Testis (tissue), 5 donors: ENCODE measurements at places on chromosomes 1 and 21. TPM values are rescaled to one million over a fixed set of nuclear protein-coding genes. Genes with fewer than 3 reads are reported as not detected.

DNA sequence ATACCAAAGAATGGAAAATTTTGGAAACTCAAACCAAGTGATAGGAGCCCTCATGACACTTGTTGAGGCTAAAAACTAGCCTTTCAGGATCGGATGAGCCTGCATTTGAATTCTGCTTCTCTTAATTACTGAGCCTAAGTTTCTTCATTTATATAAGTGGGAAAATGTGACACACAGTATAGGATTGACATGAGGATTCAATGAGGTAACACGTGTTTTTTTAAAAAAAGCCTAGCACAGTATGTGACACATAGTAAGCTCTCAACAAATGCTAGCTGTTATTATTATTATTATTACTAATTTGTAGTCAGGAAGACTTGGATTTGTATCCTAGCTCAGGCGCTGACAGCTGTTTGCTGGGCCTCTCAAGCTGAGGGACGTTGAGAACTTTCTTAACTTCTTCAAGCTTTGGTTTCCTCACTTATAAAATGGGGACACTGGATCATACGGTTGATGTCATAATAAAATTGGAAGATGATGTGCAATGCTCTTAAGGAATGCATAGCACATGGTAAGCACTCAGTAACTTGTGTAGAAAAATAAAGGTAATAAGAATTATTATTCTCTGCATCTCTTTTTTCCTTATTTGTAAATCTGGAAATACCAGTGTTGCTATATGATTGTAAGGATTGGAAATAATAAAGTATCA, 55.4 kb upstream of the JUN start:
- no peak for DNase-seq
- no peak overlapping the region for H3K4me3 ChIP-seq
- H3K4me1 ChIP-seq, result peaks cover 5% of the 10 kb centered on the region
- no peak overlapping the region for H3K27ac ChIP-seq
- H3K36me3 ChIP-seq, result no peaks in the 10 kb centered on the region

DNA sequence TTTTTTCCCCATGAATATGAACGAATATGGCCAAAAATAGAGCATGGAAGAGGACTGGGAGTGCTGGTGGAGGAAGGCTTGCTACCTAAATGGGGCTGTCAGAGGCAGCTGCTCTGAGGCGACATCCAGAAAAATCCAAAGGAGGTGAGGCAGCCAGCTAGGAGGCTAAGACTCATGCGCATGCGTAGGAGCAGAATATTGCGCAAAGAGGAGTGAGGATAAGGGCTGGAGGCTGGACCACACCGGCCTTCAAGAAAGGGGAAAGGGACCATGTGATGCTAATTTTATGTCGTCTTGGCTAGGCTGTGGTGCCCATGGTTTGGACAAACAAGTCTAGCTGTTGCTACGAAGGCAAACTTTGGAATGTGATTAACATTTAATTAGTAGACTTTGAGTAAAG, 30.5 kb downstream of the HEYL start:
- H3K4me3 ChIP-seq, result peak overlapping the region; percentile 32
- peak; percentile 40 for DNase-seq
- H3K36me3 ChIP-seq, result no peaks in the 10 kb centered on the region
- no peak overlapping the region for H3K27ac ChIP-seq
- no peaks in the 10 kb centered on the region for H3K27me3 ChIP-seq
- peaks cover 5% of the 10 kb centered on the region for H3K4me1 ChIP-seq

The SLC30A10 gene
- 4.0 TPM for polyA plus RNA-seq

DNA sequence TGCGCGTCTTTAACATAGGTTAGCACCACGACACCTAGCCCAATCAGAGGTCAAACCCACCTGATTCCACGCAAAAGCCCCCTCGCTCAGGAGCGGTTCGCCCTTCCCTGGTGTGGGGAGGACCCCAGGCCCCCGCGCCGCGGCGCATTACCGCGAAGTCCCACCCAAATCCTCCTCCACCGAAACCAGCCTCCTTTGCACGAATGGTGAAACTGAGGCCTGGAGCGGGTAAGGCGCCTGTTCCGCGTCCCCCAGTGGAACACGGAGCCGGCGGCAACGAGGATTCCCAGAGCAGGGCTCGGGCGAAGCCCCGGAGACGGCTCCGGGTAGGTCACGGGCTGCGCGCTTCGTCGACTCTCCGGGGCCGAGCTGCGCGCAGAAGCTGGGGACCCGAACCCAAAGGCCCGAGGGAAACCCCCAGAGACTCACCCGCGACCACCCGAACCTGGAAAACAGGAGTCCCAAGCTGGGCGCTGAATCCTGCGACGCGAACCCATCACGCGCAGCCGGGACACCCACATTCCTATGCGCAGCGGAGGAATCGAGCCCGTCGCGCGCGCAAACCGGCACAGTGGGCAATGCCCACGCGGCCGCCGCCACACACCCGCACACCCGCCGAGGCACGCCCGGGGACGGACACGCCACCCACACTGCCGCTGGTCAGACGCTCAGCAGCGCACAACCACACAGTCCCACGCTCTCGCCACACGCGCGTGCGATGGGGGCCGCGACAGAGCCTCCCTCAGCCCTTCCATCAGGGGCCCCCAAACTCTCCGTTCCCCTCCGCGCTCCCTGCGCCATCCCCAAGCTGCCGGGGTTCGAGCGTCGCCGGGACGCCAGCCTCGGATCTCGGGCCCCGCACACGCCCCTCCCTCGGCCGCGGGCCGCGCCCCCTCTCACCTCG, 507 bp downstream of the GLIS1 start:
- no peaks in the 10 kb centered on the region for H3K36me3 ChIP-seq
- peak; percentile 33 for DNase-seq
- peaks cover 7% of the 10 kb centered on the region for H3K4me1 ChIP-seq
- peak overlapping the region; percentile 56 for H3K4me3 ChIP-seq
- no peak overlapping the region for H3K27ac ChIP-seq

- no peak overlapping the region for H3K4me3 ChIP-seq
- no peak for DNase-seq
- peaks cover 12% of the 10 kb centered on the region for H3K4me1 ChIP-seq
- H3K36me3 ChIP-seq, result no peaks in the 10 kb centered on the region
- no peak overlapping the region for H3K27ac ChIP-seq
Measured at GRCh38 chr1:164671323-164671965, 112.5 kb downstream of the PBX1 start.

The CRABP2 gene
- 21.0 TPM for polyA plus RNA-seq

GRCh38 chr1:159492575-159493323, 43.1 kb downstream of the OR10J5 start:
- H3K27me3 ChIP-seq, result no peaks in the 10 kb centered on the region
- no peak overlapping the region for H3K4me3 ChIP-seq
- H3K4me1 ChIP-seq, result no peaks in the 10 kb centered on the region
- H3K27ac ChIP-seq, result no peak overlapping the region
- DNase-seq, result no peak

GRCh38 chr1:109806733-109807400, 43.1 kb upstream of the EPS8L3 start:
- H3K27me3 ChIP-seq, result no peaks in the 10 kb centered on the region
- no peak for DNase-seq
- H3K36me3 ChIP-seq, result no peaks in the 10 kb centered on the region
- no peak overlapping the region for H3K4me3 ChIP-seq
- H3K27ac ChIP-seq, result no peak overlapping the region

DNA sequence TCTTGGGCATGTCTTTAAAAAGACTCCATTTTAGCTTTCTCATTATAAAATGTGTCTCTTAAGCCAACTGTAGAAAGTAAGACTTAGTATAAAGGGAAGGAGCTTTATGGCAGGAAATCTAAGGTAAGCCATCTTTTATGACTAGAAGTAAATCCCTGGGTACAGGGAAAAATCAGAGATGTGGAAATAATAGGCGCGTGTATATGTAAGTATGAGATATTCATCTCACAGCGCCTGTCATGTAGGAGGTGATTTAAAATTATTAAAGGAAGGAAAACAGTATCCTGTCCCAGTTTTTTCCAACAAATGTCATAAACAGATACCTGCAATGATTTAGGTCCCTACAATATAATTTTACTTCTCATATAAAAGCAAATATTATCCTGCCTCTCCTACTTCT, 35.0 kb upstream of the IRF2BP2 start:
- no peaks in the 10 kb centered on the region for H3K36me3 ChIP-seq
- no peak overlapping the region for H3K4me3 ChIP-seq
- no peak for DNase-seq
- no peaks in the 10 kb centered on the region for H3K27me3 ChIP-seq
- H3K4me1 ChIP-seq, result no peaks in the 10 kb centered on the region

The F13B gene
- 0.70 TPM for polyA plus RNA-seq

The DAB1 gene
- polyA plus RNA-seq, result 1.7 TPM

The OR14K1 gene
- polyA plus RNA-seq, result not detected

The LCE2A gene
- polyA plus RNA-seq, result not detected

DNA sequence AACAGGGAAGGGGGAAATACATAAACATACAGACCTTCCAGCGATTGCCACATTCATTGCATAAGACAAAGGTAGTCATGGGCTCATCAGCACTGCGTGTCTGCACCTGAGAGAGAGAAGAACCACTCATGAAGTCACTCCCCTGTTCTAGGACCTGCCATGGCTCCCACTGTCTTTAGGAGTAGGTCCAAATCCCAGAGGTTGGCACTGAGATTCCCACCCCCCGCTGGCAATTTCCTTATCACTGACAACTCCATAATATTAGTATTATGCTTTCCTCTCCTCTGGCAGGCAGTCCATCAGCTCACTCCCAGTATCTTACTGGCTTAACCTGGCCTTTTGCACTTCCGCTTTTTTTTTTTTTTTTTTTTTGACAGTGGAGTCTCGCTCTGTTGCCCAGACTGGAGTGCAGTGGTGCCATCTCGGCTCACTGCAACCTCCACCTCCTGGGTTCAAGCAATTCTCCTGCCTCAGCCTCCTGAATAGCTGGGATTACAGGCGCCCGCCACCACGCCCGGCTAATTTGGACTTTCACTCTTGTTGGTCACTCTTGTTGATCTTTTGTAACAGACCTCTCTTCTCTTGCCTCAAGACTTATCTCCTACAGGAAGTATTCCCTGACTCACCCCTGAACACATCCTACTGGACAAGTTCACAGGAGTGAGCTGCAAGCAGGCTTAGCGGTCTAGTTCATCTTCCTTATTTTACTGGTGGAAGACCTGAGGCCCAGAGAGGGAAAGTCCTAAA, 14.8 kb upstream of the ZNF436 start:
- no peaks in the 10 kb centered on the region for H3K27me3 ChIP-seq
- DNase-seq, result no peak
- H3K36me3 ChIP-seq, result no peaks in the 10 kb centered on the region
- no peak overlapping the region for H3K27ac ChIP-seq
- no peak overlapping the region for H3K4me3 ChIP-seq
- H3K4me1 ChIP-seq, result peaks cover 16% of the 10 kb centered on the region

DNA sequence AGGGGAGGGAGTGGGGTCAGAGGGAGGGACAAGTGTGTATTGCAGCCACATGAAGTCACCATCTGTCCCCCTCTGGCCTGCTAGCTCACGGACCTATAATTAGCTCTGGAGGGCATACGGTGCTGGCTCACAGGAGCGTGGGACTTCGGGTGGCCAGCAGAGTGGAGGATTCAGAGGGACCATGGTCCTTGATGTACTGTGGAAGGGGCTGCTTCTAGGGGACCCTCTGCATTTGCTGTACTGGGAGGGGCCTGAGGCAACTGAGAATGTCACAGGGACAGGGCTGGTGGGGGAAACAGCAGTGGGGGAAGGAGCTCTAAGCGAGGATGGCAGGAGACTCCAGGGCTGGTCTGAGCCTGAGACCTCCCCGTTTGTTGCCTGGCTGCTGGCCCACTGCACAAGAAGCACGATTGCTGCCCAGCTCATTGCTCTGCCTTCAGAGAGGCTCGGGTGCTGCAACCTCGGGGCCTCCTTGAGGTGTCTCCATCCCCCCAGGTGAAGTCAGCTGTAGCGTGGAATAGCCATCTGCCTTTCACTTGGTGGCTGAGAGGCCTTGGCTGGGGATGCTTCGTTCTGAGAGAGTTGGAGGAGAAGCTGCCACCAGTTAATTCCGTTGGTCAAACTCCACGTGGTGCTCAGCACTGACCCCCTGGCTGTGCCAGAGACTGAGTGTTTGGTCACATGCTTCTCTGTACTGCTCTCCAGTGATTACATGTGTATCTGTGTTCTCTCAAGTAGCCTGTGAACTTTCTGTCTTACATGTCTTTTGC, 2.7 kb downstream of the PPFIA4 start:
- no peaks in the 10 kb centered on the region for H3K36me3 ChIP-seq
- H3K27me3 ChIP-seq, result no peaks in the 10 kb centered on the region
- no peak overlapping the region for H3K4me3 ChIP-seq
- H3K4me1 ChIP-seq, result peaks cover 16% of the 10 kb centered on the region
- H3K27ac ChIP-seq, result no peak overlapping the region

The RBP7 gene
- polyA plus RNA-seq, result 35.3 TPM

- no peaks in the 10 kb centered on the region for H3K36me3 ChIP-seq
- H3K4me3 ChIP-seq, result no peak overlapping the region
- H3K27ac ChIP-seq, result no peak overlapping the region
- no peaks in the 10 kb centered on the region for H3K27me3 ChIP-seq
- H3K4me1 ChIP-seq, result no peaks in the 10 kb centered on the region
Measured at GRCh38 chr1:62967031-62967430, 183.1 kb downstream of the ATG4C start.

DNA sequence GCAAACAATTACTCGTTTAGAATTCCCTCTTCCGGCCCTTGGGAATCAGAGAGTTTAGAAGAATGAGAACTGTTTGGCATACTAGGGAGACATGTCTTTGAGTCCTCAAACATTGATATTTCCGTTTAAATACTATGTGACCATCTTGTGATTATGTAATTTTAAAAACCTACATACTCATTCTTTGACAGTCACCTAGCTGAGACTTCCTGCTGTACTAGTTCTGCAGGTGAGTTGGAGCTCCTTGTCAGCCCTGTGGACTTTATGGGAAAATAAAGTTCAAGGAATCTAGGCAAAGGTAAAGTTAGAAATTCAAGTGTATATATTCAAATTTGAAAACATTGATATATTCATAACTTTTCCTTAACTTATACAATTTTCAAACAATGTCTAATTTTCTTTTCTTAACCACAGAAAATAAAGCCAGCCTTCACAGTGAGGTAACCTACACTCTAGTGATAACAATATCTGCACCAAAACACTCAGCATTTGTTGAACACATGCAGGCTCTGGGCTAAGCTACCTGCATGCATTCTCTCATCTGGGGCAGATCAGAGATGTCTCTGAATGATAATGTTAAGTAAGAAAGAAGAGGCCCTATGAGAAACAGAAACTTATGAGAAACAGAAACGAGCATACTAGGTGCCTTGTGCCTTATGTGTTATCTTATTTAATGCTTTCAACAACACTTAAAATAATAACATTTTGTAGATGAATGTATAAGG, 67.0 kb upstream of the BACE2 start:
- no peak overlapping the region for H3K27ac ChIP-seq
- H3K27me3 ChIP-seq, result no peaks in the 10 kb centered on the region
- no peaks in the 10 kb centered on the region for H3K4me1 ChIP-seq
- H3K4me3 ChIP-seq, result no peak overlapping the region
- no peaks in the 10 kb centered on the region for H3K36me3 ChIP-seq

GRCh38 chr21:26199456-26199855, 28.9 kb upstream of the APP start:
- H3K4me3 ChIP-seq, result no peak overlapping the region
- DNase-seq, result no peak
- H3K27me3 ChIP-seq, result no peaks in the 10 kb centered on the region
- no peak overlapping the region for H3K27ac ChIP-seq
- H3K36me3 ChIP-seq, result no peaks in the 10 kb centered on the region
